ENCODE measurements at places on chromosomes 4 and X.

DNA sequence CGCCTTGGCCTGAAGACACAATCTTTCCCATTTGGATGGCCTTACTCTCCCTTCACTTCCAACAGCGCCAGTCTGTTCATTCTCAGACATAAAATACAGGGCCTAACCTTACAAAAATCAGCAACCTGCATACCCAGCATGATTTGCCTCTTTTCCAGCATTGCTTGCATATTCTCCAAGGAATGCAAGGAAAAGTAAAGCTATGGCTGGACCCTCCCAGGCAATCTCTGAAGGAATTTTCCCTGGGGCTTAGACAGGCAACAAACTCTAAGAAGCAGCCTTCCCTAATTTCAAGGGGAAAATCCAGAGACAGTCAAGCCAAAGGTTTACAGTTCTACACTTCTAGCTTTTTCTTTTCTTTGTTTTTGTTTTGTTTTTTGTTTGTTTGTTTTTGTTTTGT, 3.6 kb downstream of the DCTD start:
- no peak for DNase-seq

DNA sequence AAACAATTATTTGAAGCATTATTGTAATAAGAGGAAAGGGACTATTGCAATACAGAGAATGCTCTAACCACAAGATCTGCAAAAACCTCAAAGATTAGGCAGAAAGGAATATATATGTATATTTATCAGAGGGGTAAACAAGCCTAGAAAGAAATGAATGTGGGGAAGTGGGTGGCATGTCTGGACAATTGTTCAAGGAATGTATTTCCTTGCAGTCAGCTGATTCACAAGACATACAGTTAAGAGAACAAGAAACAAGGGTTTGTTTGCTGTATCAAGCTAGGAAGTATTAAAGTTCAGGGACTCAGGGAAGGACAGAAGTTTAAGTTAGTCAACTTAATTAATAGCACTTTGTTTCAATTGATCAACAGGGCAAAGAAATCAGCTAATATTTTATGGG, 514.7 kb downstream of the CENPC start:
- peak; percentile 39 for DNase-seq

DNA sequence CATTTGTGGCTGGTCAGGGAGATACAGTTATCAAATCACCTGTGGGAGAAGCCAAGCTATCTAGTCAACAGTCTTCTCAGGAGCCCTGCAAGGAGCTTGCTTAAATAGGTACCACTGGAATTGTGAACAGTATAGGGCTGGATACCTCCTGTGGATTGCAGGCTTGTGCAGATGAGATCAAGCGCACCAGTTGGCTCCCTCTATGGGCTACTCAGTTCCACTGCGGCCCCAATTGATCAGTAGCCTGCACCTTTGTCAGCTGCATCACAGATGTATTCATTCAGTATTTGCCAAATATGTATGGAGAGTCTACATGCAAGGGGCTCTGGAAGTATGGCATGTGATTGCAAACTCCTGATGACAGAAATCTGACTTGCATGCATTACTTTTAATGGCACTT, 28.6 kb downstream of the TEX13A start:
- DNase-seq = no peak

GRCh38 chrX:111483881-111484280, 27.6 kb upstream of the SERTM2 start:
- DNase-seq = no peak

- no peak for DNase-seq
Measured at GRCh38 chr4:24927049-24927448, 14.2 kb upstream of the CCDC149 start.

GRCh38 chr4:65019775-65020174, 610.5 kb upstream of the TECRL start:
- no peak for DNase-seq

DNA sequence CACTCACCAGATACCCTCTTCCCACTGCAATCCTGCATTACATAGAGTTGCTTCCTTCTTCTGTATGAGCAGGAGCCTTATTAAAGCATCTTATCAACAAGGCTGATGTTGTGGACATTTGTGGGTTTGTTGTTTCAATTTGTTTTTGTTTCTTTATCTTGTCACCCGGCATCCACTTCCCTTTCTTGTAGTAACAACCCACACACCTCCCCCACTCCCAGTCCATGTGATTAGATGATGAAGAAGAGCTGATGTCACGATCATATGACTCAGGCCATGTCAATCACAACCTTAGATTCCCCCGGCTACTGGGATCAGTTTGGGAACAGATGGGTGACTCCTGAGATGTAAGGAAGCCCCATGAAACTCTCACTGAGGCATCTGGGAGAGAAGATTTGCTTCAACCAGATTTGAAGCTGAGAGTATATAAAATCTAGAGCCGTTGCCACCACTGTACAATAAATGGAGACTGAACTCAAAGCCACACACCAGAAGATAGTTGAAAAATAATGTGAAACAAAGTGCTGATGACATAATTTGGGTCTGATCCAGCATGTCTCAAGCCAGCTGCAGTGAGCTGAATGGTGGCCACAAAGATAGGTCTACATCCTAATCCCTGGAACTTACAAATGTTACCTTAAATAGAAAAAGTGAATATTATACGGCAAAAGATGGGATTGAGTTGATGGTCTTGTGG, 34.1 kb upstream of the SRD5A3 start:
- no peak for DNase-seq

DNA sequence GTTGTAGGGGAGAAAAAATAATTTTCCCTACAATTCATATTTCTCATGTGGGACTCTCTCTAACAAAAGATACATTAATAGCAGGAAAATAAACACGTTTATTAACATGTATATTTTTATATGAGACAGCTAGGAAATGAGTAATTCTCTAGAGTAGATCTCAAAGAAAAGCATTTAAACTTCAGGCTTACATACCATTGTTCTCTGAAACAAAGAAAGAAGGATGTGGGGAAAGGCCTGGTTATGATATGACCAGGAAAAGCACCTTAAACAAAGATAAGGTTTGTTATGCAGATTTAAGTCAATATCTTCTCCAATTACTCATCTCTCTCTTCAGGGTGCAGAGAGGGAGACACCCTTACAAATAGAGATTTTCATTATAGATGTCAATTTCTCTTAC, 131.3 kb downstream of the SLC7A11 start:
- peak; percentile 40 for DNase-seq
